Fibroblast of gingiva (primary cell): ENCODE measurements at places on chromosomes 5 and 9.

GRCh38 chr9:17942498-17942897 is 363.6 kb downstream of the SH3GL2 start:
- DNase-seq: no peak

- DNase-seq: no peak
These were observed 54.1 kb upstream of the ZNF366 start for GRCh38 chr5:72561148-72561972.

DNA sequence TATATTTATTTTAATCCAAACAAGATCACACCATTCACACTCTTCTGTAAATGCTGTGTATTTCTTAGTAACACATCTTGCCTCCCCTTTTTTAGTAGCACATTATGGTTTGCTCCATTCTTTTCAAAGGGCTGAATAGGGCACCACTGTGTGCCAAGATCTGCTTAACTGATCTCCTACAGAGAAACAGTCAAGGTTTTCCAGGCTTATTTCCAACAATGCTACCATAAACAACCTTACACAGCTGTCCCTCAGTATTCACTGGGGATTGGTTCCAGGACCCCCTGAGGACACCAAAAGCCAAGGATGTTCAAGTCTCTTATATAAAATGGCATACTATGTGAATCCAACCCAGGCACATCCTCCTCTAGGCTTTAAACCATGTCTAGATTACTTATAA is 16.5 kb downstream of the GOLM1 start:
- peak; percentile 33 for DNase-seq

- no peak for DNase-seq
These were observed 46.0 kb downstream of the CAMK2A start for GRCh38 chr5:150243590-150243989.

DNA sequence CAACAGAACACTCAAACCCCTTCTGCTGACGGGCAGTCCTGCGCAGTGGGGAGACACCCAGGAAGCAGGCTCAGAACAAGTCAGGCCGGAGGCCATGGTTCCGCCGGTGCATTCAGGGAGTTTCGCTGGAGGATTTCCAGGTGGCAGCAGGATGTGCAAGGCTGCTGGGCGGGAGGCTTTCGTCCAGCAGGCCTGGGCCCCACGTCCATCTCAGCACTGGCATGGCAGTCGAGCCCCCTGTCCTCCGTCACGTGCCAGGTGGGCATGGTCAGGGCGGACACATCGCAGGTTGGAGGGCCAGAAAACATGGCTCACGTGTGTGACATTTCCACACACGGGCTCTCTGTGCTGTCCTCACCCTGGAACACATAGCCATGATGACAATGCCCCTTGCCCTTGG is 299.9 kb upstream of the IRX2 start:
- no peak for DNase-seq

GRCh38 chr9:4689687-4690104 is 10.3 kb downstream of the CDC37L1 start:
- DNase-seq: peak; percentile 60

- no peak for DNase-seq
These were observed 842 bp downstream of the TMED7 start for GRCh38 chr5:115624994-115625393.

DNA sequence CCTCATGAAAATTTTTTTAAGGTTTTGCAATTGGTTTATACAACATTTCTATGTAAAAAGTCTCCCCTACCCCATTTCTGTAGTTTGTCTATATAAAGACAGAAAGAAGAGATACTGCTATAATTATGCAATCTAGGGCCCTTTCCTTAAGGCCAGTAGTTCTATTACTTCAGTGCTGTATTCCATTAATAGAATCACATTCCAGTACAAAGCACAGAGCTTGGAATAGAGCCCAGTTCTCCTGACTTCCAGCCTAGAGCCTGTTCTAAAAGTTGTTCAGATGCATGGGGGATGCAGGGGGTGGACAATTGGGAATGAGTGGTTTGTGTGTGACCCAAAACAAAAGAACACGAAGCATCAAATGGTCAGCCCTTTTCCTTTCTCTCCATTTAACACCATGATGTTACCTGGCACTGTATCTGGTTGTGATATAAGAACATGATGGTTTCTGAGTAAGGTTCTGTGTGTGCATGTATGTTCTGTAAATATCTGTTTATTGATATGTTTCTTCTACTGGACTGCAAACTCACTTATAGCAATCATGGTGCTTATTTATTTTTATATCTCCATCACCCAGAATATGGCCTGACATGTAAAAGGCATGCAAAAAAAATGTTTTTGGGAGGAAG is 8.2 kb upstream of the GRAMD2B start:
- DNase-seq: peak; percentile 81

DNA sequence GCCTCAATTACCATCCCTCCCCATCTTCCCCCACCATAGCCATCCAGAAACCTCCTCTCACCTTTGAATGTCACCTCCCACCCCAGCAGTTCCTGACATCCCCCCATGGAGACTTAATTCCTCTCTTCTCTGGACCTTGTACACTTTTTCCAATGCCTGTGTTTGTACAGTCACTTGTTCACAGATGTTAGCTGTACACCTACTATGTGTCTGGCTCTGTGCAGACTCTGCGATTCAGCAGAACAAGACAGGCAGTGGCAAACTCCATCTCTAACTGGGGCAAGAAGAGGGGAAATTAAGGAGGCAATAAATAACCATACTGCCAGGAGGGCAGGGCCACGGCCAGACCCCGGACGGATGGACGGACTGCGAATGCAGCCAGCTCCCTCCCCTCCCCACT is 29.8 kb upstream of the CRB2 start:
- DNase-seq: no peak

- no peak for DNase-seq
These were observed 484.7 kb upstream of the ARRDC3 start for GRCh38 chr5:91867799-91868198.
